Stimulated activated CD4-positive, alpha-beta T cell treated with anti-CD3 and anti-CD28 coated beads, Interleukin-2, amount 100 ng/mL, for 24 hours (primary cell): ENCODE measurements at places on chromosomes 2 and 18.

DNA sequence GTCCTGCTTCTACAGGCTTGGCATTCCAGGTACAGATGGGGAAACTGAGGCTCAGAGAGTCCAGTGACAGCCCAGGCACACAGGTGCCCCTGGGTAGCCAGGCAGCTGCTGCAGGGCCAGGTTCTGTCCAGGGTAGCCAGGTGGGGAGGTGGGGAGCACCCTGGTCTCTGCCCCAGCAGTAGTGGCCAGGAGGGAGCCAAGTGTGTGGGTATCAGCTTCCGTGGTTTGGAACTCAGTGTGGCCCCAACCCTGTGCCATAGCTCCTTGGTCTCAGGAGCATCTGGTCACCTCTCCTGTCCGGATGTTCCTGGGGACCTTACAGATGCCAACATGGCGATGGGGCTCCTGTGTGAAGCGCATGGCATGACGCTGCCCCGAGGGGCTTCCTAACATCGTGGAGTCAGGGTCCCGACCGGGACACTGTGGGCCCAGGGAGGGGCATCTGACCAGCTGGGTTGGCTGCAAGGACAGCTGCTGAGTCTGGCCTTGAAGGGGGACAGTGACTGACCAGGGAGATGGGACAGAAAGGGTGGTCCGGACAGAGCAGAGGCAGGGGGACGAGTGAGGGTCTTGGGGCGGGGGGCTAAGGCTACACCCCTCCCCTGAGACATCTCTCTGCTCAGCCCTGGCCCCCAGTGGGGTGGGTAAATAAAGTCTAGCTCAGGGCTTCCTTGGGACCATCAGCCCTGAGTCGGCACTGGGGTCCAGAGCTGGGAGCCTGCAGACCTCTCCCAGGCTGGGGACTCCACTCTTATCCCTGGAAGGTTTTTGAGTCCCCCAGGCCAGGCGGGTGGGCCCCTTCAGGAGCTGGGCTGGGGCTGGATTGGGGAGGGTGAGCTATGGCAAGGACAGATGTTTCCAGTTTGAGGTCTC, 76.0 kb upstream of the SMAD7 start:
- no peak for DNase-seq

- no peak for DNase-seq
Observed at GRCh38 chr2:3115301-3116042, 262.1 kb downstream of the EIPR1 start.

GRCh38 chr2:105403783-105404698, 5.2 kb upstream of the FHL2 start:
- DNase-seq = no peak

GRCh38 chr2:179376881-179377280, 112.2 kb upstream of the SESTD1 start:
- DNase-seq = no peak

GRCh38 chr2:218871345-218872302, 9.0 kb upstream of the WNT10A start:
- DNase-seq = no peak

DNA sequence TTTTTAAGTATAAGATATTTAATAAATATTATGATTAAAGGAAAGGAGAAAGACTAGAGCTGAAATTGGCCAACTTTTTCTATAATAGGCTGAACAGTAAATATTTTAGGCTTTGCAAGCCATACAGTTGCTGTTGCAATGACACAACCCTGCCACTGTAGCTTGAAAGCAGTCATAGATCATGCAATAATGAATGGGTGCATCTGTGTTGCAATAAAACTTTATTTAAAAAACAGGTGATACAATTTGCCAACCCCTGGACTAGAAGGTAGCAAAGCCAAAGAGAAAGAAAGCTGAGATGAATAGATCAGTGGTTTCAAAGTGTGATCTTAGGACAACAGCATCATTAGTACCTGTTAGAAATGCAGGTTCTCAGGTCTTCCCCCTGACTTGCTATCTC, 219.1 kb downstream of the SETBP1 start:
- DNase-seq = no peak

- DNase-seq = no peak
Observed at GRCh38 chr2:181190711-181191110, 210.3 kb downstream of the UBE2E3 start.

GRCh38 chr2:1931003-1931914, 186.9 kb upstream of the PXDN start:
- DNase-seq = no peak

DNA sequence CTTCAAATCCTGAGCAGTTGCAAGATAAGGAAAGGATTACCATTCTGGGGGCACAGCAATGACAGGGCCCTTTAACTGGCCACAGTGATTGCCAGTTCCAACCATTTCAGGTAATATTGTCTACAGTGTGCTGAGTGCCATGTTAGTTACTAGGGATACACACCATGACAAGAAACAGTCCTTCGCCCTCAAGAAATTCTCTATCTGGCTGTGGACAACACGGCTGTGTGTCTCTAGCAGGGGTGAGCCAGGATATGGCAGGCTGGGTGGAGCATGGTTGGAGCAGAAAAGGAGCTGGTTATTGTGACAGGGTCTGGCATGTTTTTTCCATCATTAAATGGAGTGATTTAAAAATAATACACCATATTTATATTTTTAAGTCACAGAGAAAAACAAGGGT, 31.0 kb downstream of the TSPYL6 start:
- no peak for DNase-seq

- DNase-seq = no peak
Observed at GRCh38 chr2:457792-458424, 170.0 kb upstream of the ALKAL2 start.

DNA sequence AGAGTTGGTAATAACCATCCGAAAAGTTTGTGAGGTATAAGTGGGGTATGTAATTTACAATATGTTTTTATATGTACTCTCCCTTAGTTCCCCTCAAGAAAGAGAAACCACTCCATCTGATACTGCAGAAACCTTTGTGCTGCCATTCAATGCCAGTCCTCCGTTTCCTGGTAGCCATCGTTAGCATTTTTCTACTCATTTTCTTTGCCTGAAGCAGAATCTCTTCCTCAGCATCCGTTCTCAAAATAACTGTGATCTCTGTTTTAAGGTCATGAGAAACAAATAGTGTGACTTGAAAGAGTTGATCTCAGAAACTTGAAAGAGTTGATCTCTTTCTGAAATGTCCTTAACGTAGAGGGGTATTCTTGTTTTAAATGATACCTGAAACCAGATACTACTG, 996 bp downstream of the PTCD3 start:
- DNase-seq = no peak

DNA sequence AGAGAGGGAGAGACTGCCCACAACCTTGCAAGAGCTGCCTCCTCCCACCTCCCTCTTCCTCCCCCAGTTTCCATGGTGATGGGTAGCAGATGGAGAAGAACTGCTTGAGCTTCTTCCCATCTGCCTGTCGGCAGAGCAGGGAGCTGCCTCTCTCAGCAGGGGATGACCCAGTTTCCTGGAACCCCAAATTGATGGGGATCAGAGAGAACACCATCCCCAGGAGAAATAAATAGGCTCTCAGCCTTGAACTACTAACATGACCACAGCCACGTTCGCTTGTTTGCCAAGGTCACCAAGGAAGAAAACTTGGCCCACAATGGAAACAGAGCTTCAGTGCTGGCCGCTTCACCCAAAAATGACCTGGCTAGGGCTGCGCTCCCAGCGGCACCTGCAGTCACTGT, 82.2 kb downstream of the ADD2 start:
- no peak for DNase-seq

GRCh38 chr18:54130177-54130576, 94.3 kb downstream of the MBD2 start:
- DNase-seq = no peak

DNA sequence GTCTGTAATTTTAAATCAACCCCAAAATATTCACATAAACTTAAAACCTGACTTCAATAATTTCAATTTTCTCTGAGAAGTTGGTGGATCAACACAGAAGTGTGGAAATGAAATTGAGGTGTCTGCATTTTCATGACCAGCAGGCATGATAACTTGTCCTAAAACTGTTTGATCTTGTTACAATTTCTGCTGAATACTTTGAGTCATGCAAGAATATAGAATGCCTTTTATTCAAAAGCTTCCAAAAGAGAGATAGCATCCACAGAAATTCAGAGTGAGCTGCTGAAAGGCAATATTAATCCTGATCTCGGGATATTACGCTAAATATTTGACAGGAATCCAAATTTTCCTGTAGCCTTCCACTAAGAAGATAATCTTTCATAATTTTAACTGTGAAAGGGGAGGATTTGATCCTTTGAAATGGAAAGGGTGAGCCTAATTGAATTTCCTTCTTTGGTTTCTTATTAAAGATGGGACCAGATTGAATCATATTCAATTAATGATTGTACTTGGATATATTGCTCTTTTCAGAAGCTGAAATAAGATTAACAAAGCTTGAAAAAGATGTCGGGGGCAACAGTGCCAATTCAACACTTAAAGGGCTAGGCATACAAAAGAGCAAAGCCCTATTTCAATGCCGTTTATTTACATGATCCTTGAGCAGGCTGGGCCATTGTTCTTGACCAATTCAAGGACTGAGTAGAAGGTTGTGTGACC, 129.3 kb downstream of the NCKAP5 start:
- no peak for DNase-seq

GRCh38 chr18:22601481-22601880, 183.8 kb upstream of the CTAGE1 start:
- DNase-seq = no peak

GRCh38 chr2:8481463-8482009, 200.3 kb upstream of the ID2 start:
- peak; percentile 52 for DNase-seq

DNA sequence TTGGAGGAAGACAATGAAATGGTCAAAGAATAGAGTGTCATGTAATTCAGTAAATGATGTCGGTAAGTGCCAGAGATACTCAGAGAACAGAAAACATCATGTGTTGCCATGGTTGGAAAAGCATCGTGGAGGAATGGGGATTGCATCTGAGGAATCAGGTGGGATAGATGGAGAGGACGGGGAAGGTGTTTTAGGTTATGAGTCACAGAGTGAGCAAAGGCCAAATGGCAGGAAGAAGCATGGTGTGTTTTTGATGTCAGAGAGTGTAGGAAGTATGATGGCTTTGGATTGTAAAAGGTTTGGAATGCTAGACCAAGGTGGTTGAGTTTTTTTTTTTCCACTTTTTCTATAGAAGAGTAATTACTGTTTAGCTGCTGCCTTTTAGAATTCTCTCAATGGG, 27.5 kb upstream of the CD28 start:
- no peak for DNase-seq

DNA sequence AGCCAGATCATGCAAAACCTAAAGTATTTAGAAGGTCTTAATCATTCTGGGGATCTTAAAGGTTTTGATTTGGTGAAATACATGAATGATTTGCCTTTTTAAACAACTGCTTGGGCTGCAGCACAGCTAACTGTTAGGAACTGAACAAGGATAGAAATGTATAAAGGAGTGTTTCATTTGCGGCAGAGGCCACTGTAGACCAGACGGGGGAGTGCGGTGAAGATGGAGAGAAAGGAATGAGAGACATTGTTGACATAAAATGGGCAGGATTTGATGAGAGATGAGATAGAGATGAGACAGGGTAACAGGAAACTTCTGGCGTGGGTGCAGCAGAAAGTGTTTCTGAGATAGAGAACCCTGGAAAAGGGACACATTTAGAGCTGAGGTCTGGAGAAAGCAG, 308.1 kb downstream of the TMX3 start:
- DNase-seq = no peak

GRCh38 chr2:74102516-74102915, 45.2 kb downstream of the BOLA3 start:
- no peak for DNase-seq

DNA sequence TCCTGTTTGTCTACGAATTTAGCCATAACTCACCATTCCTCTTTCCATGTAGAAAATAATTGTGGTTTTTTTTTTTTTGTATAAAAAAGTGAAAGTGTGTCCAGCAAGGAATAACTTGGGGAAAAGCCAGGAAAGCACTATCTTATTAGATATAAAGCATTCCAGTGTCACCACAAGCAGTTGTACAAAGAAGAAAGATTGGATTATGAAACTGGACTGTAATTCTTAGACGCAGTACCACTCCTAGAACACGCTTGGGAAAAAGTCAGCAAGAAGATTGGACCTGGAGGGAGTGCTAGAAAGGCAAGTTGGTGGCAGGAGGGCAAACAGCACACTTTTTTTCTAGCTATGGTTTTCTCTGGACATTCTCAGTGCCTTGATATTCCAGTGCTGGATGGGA, 186.7 kb downstream of the PARD3B start:
- DNase-seq = no peak

- DNase-seq = no peak
Observed at GRCh38 chr2:24461685-24462084, 29.4 kb upstream of the NCOA1 start.

DNA sequence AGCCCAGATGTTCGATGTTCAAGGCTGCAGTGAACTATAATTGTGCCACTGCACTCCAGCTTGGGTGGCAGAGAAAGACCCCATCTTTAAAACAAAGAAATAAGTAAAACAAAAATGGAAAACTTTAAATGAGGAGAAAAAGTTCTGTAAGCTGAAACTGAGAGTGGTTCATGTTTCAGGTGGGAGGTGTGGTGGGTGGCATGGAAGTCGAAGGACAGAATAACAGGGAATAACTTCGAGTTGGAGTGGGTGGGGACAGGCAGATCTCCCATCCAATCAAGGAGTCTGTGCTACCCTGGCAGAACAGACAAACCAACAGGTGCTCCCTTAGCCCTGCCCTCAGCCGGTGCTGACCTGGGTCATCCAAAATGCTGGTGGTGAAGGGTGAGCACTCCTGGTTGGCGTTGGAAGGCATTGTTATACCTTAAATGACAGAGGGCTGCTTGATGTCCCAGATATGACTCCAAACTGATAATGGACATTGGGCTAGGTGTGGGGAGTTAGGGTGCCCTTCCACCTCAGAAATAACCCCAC, 328.4 kb downstream of the DYSF start:
- no peak for DNase-seq

GRCh38 chr2:155965415-155966063, 367.0 kb downstream of the NR4A2 start:
- no peak for DNase-seq

DNA sequence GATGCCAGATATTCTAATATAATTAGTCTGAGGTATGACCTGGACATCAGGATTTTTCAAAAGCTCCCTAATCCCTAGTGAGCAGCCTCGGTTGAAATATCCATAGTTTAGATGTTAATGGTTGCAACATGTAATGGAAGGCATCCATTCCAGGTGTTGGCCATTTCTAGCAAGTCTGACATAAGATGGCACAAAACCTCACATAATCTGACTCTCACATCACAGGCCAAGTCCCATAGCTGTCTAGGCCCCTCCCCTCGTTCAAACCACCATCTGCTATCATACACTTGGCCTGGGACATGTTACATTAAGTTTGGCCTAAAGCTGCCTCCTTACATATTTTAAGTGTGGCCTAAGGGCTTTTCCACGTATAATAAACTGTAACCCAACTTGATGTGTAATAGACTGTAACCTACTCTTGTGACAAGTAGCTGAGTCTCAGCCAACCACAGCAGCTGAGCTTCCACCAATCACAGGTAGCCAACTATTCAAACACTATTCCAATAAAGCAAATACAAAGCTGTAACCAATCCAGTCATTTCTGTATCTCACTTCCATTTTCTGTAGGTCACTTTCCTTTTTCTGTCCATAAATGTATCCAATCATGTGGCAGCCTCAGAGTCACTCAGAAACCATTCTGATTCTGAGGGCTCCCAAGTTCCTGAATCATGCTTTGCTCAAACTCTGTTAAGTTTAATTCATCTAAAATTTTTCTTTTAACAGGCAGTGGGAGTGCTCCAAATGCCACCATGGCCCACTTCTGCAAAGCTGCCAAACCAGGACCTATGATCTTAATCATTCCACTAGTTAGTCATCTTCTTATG, 59.4 kb downstream of the ADD2 start:
- DNase-seq = peak; percentile 6
